Activated CD4-positive, alpha-beta T cell treated with anti-CD3 and anti-CD28 coated beads, Interleukin-2, amount 50 U/mL, for 48 hours (primary cell): ENCODE measurements at places on chromosomes 1 and 21.

DNA sequence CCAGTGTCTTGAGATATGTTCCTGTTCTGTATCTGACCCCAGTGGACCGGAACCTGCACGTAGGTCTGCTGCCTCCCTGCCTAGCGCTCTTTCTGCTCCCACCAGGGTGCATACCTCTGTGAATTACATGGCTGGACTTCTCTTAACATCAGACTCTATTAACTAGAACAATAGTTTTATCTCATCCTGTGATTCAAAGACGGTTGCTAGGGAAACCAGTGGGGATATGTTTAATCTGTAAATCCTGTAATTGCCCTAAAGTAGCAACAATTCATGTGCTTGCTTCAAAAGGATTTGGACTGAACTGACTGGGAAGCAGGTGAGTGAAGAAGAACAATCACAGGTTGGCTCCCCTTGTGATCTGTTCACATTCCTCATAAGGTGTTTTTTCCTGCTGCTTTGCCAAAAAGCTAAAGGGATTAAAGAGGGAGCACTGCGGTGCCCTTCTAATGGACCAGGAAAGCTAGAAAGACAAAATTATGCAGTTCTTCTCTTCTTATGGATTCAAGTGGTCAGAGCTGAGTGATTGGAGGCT lies 52.7 kb upstream of the DIRAS3 start:
- no peak for DNase-seq

- no peak for DNase-seq
Observed at GRCh38 chr21:42493109-42494060, 2.6 kb downstream of the RSPH1 start.

DNA sequence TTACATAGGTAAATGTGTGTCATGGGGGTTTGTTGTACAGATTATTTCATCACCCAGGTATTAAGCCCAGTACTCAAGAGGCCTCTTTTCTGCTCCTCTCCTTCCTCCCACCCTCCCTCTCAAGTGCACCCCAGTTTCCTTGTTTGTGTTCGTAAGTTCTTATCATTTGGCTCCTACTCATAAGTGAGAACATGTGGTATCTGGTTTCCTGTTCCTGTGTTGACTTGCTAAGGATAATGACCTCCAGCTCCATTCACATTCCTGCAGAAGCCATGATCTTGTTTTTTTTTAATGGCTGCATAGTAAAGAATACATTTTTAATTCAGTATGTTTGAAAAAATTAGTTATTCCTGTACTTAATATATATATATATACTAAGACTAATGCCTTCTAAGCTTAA lies 107.7 kb downstream of the CLDN17 start:
- no peak for DNase-seq

DNA sequence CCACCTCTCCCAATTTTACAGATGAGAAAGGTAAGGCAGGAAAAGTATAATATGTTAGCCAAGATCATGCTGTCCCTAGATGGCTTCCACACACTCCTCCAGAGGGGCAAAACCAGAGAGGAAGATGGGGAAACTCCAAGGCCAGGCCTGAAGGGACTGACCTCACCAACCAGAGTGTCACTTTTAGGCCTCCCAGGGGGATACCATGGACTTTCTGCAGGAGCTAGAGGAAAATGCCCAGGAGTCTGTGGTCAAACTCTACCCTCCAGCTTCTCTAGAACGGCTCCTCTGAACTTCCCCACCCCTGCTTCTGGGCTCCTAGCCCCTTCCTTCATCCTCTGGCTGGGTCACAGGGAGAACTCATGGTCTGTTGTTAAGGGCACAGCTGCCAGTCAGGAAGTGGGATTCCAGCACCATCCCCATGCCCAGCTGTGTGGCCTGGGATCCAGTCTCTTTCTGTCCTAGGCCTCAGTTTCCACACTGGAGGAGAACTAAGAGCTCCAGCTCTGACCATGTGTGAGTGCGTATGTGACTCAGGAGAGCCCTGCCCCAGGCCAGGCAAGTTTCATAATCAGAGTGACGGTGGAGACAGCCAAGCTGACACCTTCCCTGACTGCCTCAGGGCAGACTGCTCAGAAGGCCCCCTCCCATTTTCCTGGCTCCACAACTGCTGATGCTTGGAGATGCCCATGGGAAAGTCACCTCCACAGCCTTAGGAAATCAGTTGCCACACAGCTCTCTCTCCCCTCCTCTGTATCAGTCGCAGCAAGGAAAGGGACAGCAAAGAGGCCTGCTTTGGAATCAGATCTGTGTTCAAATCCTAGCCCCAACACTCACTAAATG lies 1.9 kb downstream of the IGSF8 start:
- DNase-seq = peak; percentile 19

GRCh38 chr21:36927719-36928117 lies 38.8 kb downstream of the HLCS start:
- DNase-seq = peak; percentile 84

DNA sequence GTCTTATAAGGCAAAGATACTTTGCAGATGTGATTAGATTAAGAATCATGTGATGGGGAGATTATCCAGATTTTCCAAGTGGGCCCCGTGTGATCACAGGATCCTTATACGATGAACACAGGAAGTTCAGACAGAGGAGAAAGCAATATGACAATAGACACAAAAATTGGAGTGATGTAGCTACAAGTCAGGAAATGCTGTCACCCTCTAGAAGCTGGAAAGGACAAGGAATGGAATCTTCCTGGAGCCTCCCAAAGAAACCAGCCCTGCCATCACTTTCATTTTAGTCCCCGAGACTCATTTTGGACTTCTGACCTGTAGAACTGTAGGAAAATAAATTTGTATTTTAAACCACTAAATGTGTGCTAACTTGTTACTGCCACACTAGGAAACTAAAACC lies 61.9 kb upstream of the C1orf21 start:
- DNase-seq = no peak

GRCh38 chr1:178706432-178706831 lies 18.6 kb upstream of the RALGPS2 start:
- no peak for DNase-seq

- DNase-seq = no peak
Observed at GRCh38 chr1:236904892-236905741, 99.1 kb downstream of the MT1HL1 start.

GRCh38 chr1:220040028-220040596 lies 6.2 kb downstream of the EPRS1 start:
- DNase-seq = no peak

DNA sequence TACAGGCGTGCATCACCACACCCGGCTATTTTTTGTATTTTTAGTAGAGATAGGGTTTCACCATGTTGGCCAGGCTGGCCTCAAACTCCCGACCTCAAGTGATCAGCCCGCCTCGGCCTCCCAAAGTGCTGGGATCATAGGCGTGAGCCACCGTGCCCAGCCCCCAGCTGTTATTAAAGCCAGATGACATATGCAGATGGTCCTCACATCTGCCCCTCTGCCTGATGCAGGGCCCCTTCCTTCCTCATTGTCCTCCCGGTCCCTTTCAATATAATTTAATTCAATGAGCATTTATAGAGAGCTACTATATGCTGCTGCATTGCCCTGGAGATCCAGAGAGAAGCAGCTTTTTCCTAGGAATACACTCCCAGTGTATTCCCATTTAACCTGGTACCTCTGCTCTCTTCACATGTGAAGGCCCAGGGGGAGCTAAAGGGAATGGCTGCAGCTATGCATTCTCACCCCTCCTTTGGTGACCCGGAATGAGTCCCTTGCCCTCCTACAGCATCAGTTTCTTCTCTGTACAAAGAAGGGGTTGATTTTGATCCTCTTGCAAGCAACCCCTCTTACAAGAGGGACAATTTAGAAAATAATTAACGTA lies 55.6 kb downstream of the L1TD1 start:
- DNase-seq = no peak

DNA sequence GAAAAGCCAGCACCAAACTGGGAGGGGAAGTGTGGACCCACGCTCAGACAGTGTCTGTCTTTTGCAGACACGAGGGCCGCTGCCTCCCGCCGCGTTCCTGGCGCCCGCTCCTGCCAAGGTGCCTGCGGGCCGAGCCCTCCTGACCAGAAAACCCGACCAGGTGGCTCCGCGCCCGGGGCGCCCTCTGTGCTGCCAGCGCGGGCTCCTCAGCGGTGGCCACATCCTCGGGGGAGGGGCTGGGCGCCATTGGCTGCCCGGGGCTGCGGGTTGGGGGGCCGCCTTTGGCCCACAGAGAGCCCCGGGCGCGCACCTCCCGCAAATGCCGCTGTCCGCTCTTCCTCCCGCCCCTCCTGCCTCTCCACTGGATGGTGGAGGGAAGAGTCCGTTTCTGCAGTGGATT lies 22.4 kb upstream of the TRNAU1AP start:
- no peak for DNase-seq

DNA sequence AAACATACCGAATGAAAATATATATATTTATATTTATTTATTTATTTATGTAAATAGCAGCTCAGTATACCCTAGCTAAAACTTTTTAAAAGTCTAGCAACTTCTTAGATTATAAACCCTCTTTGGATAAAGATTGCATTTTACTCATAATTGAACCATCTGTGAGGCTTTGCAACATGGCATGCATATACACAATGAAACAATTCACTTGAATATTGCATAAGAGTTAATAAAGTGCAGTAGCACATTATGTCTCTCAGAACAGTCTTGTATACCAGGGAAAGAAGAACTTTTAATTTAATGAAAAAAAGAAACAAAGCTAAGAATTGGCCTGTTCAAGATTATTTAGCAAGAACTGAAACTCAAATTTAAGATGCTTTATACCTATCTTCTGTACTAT lies 1363.9 kb upstream of the ADGRL2 start:
- DNase-seq = no peak

- DNase-seq = no peak
Observed at GRCh38 chr1:22217811-22218460, 75.0 kb upstream of the WNT4 start.

GRCh38 chr1:31418626-31419323 lies 5.8 kb downstream of the SERINC2 start:
- no peak for DNase-seq

GRCh38 chr1:182035097-182035770 lies 26.3 kb downstream of the ZNF648 start:
- DNase-seq = peak; percentile 33

DNA sequence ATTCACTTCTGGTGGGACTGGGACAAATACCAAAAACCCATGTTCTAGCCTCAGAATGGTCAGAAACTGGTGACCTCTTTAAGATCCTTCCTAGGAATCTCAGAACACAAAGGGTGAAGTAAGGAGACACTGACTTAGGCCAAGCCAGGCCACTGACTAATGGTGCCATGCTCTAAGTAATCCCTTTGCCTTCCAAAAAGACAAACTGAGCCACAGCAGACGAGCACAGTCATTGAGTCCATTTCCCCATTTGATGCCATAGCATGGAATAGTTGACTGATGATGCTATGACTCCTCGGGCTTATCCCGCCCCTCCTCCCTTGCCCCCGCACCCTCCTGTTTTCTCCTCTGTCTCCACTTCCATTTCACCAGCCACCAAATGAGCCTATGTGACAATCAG lies 145.8 kb upstream of the ZNF648 start:
- no peak for DNase-seq

DNA sequence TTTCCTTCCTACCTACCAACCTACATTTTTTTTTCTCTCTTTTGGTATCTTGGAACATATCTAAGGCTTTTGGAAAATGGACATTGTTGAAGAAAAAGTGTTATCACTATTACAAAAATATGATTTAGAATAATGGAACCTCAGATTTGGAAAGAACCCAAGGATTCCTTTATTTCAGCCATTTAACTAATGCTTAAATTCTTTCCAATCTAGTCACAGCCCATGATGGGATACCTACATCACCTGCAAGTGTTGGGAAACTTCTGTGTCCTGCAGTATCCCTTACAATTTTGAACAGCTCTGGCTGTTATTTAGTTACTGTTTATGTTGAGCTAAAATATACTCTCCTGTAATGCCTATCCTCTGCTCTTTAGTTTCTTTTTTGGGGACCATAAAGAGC lies 22.3 kb upstream of the APOBEC4 start:
- no peak for DNase-seq

GRCh38 chr1:205449750-205450443 lies 5.9 kb downstream of the BLACAT1 start:
- peak; percentile 53 for DNase-seq

- DNase-seq = no peak
Observed at GRCh38 chr1:161267321-161267720, 8.8 kb downstream of the PCP4L1 start.

DNA sequence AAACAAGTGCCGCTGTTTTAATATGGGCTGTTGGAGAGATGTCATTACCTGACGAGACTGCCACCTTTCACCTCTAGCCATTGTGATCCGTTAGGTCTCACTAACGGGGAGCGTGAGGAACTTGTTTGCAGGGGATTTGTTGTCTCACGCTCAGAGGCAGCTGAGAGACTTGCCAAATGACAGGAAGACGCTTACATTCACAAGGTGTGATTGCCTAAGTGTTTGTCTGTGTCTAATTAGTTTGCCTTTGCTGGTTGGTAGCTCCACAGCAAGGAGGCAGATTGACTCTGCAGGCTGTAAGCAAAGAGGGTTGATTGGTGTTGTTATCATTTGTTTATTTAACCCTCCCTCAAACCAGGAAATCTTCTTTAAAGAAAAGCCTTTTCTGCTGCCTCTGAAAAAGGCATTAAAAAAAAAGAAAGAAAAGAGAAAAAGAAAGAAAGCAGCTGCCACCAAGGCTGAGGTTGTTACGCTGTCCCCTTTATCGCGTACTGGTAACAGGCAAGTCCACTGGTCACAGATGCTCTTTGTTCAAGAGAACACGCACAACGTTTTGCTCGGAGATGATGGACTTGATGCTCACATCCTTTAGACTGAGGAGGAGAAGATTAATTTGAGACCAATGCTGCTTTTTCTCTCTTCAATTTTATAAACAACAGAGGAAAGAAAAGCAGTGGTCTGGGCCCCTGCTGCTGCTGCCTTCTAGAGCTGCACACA lies 203.9 kb downstream of the ZNF326 start:
- no peak for DNase-seq

GRCh38 chr1:33626801-33627200 lies 154.4 kb downstream of the ZSCAN20 start:
- no peak for DNase-seq

DNA sequence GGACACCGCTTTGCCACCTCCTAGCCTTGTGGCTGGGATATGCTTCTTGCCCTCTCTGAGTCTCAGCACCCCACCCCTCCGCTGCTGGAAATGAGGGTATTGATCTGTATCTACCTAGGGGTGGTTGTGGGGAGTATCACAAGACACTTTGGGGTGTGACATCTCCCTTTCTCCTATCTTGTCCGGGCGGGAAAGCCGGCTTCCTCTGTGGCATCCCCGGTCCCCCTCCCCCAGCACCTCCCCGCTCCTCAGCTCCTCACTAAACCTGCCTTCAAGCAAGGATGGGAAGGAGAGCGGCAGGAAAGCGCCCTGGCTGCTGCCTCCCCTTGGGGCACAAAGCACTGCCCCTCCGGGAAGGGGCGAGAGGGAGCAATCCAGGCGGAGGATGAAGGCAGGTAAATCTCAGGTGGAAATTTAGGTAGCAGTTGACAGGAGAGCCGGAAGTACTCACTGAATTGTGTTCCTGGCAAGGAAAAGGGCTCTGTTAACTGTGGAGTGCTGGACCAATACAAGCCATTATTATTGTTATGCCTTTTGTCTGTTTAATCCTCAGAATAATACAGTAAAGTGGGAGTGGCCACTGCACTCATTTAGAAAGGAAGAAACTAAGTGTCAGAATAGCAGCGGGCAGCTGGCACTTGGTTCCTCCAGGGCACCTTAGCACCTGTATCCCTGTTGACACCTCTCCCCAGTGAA lies 49.0 kb upstream of the LRP8 start:
- no peak for DNase-seq
